ENCODE measurements at places on chromosomes 3 and 15.

- DNase-seq, result no peak
Measured at GRCh38 chr3:141250342-141250741, 18.7 kb downstream of the PXYLP1 start.

- DNase-seq, result no peak
Measured at GRCh38 chr3:107598926-107599771, 76.4 kb downstream of the BBX start.

GRCh38 chr3:149167898-149168297 lies 38.5 kb downstream of the HPS3 start:
- DNase-seq, result no peak

DNA sequence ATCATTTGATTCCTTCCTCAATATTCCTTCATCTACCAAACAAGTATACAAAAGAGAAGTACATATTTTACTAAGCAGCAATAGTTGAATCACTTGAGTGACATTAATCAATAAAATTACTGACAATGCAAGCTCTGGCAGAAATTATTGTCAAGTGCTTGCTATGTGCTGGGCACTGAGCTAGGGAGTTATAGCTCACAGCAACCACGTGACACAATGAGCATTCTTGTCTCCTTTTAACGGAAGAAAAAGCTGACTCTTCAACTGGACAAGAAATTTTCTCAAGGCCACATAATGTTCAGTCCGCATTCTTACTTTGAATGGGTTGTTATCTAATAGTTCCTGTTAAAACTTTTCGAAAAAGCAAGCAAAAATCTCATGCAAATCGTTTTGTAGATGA lies 500.1 kb downstream of the PYDC2 start:
- no peak for DNase-seq

DNA sequence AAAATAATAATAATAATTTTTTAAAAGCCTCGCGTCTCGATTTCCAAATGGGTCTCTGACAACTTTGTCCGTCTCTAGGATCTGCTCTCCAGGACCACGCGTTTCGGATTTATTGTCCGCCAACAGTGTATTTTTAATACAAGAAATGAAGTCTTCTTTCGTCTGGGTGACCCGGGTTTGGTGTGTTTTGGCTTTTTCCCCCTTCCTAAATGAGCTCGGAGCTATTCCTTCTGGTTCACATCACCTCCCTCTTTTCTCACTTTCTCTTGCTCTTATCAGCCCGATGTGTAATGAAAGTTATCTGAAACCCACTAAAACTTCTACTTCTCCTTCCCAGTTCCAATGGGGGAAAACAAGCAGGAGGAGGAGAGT lies 516.7 kb downstream of the MECOM start:
- no peak for DNase-seq
